ENCODE measurements at places on chromosomes 7 and 10.

DNA sequence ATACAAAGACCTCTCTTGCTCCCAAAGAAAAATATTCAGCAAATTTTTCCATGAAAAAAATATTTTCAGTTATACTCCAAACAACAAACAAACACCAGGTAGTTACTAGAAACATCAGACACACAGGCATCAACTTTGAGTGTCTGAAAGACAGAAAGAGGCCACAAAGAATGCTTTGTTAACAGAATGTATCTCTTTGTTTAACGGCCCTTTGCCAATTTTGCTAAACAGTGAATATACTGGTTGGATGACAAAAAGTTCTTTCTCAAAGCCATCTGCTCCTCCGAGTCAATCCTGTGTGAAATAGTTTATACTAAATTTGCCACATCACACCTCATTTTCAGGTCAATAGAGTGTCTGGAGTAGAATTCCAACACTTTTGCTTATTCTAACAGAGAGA is 216.7 kb upstream of the PHF14 start:
- DNase-seq, result no peak

GRCh38 chr10:50470345-50470744 is 153.4 kb downstream of the SGMS1 start:
- DNase-seq, result no peak

GRCh38 chr7:30080818-30081217 is 52.6 kb downstream of the PLEKHA8 start:
- DNase-seq, result no peak

DNA sequence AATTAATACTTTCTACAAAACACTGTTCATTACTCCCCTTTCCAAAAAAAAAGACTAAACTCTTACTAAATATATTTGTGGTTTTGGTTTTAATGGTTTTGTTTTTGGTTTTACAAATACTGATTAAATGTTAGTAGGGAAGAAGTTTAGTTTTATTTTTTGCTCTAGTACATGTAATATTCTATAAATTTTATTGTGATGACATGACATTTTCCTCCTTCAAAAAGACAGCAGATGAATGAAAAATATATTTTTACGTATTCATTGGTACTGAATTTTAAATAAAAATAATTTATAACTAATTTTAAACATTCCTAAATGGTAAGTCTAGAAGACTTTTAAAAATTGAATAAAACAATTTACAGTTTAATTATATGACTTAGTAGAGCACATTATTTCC is 512.9 kb downstream of the GFRA1 start:
- no peak for DNase-seq

GRCh38 chr10:30114881-30115625 is 55.7 kb upstream of the JCAD start:
- DNase-seq, result no peak

GRCh38 chr7:474605-475424 is 44.8 kb downstream of the PDGFA start:
- no peak for DNase-seq

DNA sequence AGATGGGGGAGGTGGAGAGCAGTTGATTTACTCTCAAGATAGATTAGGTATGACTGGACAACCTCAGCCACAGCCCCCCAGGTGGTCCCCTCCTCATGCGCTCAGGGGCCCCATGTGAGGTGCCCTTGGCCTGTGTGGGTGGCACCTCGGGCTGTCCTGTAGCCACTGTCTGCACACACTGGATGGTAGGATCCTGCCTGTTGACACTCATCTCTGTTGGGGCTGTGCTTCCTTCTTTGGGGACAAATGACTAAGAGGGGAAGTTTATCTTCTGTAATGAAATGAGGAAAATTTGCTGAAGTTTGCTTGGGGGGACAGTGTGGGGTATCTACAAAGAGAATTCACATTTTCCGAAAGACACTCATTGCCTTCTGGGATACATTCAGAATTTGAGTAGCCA is 53.6 kb upstream of the ANTXRL start:
- DNase-seq, result no peak

- DNase-seq, result no peak
Observed at GRCh38 chr10:29535778-29536453, 98.9 kb downstream of the SVIL start.

GRCh38 chr7:130383187-130383980 is 3.1 kb downstream of the CPA1 start:
- DNase-seq, result no peak

- no peak for DNase-seq
Observed at GRCh38 chr7:136509466-136509865, 359.0 kb upstream of the CHRM2 start.

DNA sequence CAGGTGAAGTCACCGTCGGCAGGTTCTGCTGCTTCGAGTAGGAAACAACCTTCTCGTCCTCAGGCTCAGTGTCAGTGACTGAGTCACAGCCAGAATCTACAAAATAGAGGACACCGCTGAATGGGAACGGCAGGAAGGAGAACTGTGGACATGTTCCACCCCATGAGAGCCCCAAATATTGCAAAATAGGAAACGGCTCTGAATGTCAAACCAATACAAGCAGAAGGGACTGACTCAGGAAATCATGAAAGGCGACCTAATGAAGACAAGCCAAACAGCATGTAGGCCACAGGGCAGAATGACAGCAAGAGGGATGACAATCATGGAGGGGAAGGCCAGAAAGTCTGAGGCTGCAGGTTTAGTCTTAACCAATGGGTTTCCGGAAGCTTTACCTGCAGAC is 63.5 kb downstream of the PIK3AP1 start:
- DNase-seq, result no peak

- no peak for DNase-seq
Observed at GRCh38 chr10:22341190-22341925, 3.9 kb upstream of the SPAG6 start.

- DNase-seq, result no peak
Observed at GRCh38 chr7:74583630-74584029, 73.9 kb upstream of the GTF2I start.

DNA sequence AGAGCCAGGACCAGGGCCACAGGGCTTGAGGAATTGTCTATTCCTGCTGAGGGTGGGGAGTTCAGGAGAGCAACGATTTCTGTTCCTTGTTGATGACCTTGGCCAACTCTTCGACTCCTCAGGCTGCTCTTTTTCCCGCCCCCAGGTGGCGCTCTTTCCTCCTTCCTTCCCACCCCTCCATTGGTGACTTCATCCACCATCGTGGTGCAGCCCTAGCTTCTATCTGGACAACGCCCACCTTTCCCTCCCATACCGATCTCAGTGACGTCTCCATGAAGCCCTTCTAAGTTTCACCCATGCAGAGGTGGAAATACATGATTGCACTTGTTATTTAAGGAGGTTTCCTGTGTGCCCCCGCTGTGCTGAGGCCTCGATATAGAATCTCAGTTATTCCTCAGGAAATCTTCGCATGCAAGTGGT is 22.1 kb upstream of the CARD11 start:
- DNase-seq, result no peak

GRCh38 chr10:86099542-86100334 is 266.9 kb downstream of the GRID1 start:
- no peak for DNase-seq

DNA sequence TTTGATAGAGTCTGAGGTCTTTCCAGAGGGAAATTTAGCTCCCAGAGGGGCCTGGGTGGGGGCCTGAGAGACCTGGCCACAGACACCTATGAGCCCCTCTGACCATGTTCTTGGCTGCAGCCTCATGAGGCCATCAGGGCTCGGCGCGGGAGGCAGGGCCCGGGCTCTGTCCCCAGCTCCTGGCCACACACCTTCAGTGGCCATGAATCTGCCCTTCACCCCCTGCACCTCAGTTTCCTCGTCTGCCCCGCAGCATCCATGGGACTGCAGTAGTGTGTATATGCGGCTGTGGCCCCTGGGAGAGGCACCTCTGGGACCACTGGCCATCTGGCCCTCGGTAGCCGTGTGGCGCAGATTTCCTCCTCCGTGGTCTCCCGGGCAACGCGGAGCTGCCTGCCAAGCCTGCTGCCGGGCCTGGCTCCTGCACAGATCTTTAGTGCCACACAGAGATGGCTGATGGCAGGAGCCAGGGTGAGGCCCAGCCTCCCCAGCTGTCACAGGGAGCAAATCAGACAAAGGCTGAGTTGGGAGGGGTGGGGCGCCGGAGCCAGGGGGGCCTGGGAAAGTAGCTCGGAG is 23.6 kb upstream of the ADCYAP1R1 start:
- DNase-seq, result no peak
